Right forelimb (tissue), 1 donor: ENCODE measurements at places on chromosomes 5 and 9.

GRCh38 chr5:40089269-40089668, 590.4 kb upstream of the PTGER4 start:
- DNase-seq = no peak

DNA sequence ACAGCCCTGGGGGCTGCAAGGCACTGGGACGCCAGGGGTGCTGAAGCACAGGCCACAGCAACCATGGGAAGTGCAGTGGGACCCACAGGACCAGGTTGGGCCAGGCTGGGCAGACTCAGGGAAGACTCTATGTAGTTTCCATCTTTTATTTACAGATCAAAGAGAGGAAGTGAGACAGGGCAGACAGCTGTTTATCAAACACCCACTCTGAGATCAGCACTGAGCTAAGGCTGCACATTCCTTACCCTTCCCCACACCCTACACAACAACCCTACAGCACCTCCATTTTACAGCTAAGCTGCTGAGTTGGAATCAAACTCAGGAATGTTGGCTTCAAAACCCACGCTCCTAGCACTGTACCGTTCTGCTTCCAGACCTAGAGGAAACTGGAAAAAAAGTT, 19.8 kb downstream of the BARHL1 start:
- DNase-seq = no peak

- DNase-seq = no peak
These were observed 703 bp downstream of the ISCA1 start for GRCh38 chr9:86281593-86282076.

DNA sequence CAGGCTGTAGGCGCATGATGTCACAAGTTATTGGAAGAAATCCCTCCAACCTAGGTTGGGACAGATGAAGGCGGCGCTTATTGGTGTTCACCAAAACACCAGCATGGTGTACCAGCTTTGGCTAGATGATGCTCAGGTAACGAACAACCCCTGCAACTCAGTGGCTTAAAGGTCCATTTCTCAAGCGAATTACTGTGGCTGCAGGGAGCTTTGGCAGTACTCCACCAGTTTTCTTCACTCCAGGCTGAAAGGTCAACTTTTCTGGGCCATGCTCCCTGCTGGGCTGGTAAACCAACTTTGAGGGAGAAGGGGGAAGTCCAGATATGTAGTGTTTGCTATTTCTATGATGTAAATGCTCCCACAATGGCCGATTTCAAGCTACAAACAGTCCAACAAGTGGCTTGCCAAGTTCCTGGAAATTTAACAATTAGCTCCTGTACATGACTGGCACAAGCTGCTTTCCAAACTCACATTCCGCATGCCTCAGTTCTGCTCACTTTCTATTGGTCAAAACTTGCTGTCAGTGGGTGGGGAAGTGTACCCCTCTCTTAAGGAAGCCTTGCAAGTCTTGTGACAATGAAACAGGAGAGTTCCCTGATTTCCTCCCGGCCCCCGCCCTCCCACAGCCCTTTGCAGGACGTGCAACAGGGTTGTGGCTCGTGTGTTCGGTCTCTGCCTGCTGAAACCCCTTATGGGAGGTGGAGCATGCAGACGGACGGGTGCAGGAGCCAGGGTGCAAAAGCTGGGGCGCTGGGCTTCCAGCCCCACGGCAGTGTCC, 588 bp upstream of the ZBED3 start:
- peak; percentile 60 for DNase-seq

- no peak for DNase-seq
These were observed 288.9 kb upstream of the CDH18 start for GRCh38 chr5:20276959-20277263.

DNA sequence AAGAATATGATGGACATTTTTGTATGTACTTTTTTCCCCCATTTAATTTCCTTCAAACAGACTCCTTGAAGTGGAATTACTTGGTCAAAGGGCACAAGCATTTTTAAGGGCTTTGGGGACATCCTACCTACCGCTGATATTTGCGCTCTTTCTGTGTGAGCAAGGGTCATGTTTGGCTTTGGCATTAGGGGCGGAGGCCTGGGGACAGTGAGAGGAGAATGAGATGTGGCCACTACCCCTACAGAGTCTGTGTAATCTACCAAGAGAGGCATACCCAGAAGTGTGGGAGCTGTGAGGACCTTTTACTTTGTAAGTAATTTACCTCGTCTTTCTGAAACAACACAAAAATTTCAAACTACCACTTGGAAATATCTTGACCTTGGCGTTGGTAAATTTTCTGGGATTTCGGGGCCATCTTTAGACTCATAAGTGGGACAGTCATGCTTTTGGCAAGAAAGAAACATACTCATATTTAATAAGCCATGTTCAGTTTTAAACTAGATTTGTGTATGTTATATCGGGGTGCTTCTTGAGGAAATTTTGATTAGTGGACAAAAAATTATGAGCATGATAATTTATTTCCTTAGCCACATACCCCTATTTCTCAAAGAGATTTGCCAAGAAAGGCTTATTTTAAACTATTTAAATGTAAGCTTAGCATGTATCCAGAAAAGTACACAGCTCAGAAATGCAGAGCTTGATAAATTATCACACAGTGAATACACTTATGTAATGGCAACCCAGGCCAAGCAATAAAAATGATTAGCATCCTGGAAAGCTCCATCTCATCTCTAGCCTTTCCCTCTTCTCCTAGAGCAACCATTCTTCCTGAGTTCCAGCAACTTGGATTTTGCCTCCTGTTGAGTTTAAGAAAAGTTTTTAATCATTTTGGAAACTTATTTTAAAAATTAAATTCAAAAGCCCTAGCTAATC, 63.6 kb downstream of the ARHGAP26 start:
- DNase-seq = no peak

DNA sequence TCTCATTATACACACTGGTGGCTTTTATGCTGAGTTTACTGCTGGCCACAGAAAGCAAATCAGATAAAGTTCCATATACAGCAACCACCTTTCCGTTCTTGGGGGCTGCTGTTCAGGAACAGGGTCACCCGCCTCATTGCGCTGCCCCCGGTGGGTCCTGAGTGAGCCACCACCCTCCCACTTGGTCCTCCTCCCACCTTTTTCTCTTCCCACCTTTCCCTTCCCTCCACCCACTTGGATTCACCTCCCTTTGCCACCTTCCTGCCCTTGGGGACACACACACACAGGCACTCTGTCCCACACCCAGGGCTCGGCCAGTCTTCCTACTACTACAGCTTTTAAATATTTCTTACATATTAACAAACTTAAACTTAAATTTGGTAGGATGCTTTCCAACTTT, 127.6 kb downstream of the WDR70 start:
- no peak for DNase-seq

DNA sequence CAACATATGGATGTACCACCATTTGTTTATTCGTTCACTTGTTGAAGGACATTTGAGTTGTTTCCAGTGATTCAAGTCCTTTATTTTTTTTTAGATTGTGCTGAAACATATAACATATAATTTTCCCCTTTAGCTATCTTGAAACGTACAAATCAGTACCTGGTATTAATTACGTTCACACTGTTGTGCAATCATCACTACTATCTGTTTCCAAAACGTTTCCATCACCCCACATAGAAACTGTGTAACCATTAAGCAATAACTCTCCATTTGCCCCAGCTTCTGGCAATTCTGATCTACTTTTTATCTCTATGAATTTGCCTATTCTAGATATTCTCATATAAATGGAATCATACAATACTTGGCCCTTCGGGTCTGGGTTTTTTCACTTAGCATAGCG, 116.0 kb downstream of the FGF1 start:
- no peak for DNase-seq

DNA sequence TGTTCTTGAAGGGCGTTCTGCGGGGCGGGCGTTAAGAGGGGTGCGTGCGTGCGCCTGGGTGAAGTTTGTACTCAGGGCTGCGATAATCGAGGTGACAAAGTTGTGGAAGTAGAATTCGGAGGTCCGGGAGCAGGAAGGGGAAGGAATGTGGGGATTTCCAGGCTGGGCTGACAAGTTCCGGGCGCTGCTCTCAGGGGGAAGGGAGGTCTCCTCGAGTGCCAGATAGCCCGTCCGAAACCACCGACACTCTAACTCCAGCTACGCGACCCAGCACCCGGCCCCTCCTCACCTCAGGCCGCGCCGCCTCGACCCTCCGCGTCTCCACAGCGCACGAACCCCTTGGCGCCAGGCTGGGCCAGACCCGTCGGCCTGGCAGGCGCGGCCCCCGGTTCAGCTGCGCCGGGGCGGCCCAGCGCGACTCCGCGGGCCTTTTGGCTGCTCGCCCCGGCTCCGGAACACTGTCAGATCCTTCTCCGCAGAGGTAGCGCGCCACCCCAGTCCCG, at the start of gene IL6ST:
TSS of gene IL6ST (minus strand) at position 469 of the 503 bp plus-strand sequence. CDS start 18,685 bp downstream, outside the sequence.
- DNase-seq = no peak

- no peak for DNase-seq
These were observed 61.8 kb upstream of the SLC30A5 start for GRCh38 chr5:69032009-69032408.

- DNase-seq = no peak
These were observed 172.2 kb upstream of the GRAMD2B start for GRCh38 chr5:126251024-126251423.

DNA sequence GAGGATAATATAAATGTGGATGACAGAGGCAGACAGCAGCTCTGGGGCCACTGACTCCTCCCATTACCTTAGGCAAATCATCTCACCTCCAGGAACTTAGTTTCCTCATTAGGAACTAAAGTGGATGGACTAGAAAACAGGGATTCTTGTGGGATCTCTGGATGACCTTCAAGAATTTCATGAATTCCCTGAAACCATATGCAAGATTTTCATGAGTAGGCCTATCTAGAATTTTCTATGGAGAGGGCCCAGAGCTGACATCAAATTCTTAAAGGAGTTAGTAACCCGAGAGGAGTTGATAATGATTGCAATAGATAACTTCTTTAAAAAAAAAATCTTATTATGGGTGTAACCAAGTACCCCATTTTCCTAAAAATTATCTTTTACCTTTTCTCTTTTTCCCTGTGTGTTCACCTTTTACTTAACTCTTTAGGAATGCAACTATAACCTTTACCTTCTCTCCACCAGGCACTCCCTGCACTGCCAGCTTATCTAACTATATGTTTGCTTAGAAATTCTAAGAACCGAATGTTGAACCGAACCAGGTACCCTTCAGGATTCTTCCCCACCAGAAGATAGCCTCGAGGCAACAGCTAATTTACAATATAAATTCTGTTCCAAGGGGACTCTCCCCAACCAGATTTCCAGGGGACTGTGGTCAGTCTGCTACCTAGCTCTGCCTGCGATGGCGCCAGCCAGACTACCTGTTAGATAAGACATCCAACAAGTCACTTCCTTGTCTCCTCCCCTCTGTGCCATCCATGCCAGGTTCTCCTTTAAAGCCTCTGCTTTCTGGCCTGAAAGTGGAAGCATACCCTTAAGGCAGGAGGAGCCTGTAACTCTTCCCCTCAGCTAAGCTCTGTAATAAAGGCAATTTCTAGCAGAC, 86.0 kb downstream of the GCNT4 start:
- DNase-seq = no peak

GRCh38 chr9:109003116-109003515, 10.2 kb downstream of the CTNNAL1 start:
- no peak for DNase-seq

DNA sequence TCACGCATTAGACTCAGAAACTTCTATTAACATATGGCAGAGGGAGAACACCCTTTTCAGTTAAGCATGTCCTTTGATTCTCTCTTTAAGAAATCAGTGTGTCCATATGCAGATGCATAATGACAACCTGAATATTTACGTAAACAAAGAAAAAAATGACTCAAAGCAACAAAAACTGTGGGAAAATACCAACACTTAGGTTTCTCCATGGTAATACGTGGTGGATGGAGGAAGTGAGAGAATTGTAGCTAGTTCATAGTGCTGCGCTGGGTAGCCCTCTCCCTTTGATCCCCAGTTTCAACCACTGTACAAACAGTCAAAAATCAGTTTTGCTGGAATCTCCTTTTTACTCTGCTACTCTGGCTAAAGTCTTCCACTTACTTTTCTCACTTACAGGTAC, 2.0 kb upstream of the MAP3K1 start:
- no peak for DNase-seq

DNA sequence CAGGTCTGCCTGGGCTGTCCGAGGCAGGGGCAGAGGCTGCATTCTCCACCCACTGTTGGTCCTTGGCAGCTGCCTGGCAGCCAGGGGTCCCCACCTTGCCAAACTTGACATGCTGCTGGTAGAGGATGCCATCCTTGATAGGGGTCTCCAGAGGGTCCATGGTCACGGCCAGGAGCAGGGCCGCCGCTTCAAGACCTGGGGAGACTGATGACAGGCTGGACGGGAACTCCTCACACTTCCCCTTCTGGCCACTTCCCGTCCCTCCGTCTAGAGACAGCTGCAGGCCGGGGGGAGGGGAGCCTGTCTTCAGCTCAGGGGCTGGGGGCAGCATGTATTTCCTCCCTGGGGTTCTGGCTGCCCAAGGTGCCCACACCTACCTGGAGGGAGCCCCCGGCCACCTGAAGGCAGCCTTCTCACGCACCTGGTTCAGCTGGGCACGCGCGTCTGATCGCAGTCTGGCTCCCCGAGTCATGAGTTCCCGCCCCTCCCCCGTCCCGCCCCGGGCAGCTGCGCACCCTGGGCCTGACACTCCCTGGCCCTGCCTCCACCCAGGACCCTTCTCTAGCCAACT, at the start of gene DOK3:
TSS of gene DOK3 (minus strand) at position 446 of the 571 bp plus-strand sequence. CDS start at position 160, 286 bp downstream.
- DNase-seq = no peak

GRCh38 chr9:17731308-17731707, 152.4 kb downstream of the SH3GL2 start:
- no peak for DNase-seq

DNA sequence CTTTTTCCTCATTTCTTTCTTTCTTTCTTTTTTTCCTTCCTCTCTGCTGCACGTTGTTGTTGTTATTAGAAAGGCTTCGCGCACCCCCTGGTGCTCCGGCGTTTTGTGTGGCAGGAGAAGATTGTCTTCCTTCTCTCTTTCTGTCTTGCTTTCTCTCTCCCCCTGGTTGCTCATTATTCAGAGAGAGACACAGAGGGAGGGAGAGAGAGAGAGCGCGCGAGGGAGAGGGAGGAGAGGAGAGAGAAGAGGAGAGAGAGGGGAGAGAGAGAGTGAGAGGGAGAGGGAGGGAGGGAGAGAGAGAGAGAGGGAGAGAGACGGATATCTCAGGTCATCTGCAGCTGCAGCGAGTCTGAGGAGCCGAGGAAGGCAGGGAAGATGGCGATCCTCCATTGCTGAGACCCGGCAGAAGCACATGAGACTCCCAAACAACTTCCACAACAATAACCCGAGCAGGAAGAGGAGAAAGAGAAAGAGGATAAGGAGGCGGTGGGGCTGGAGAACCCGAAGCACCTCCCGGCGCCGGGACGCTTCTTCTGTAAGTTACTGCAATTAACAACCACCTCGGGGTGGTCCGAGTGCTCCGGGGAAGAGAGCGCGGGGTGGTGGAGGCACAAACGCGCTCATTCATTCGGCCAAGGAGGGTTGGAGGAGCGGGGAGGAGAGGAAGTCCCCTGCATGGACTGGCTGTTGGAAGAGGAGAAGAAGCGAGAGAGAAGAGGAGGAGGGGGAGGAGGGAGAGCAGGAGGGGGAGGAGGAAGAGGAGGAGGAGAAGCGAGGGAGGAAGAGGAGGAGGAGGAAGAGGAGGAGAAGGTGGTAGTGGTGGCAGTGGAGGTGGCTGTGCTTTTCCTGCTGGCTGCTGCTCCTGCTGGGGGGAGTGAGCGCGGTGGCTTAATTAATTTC, at the start of gene ZNF462:
TSS of gene ZNF462 (plus strand) at position 346 of the 900 bp plus-strand sequence. CDS start 60,218 bp downstream, outside the sequence.
- DNase-seq = peak; percentile 81
